ENCODE measurements at places on chromosomes 7 and 10.

DNA sequence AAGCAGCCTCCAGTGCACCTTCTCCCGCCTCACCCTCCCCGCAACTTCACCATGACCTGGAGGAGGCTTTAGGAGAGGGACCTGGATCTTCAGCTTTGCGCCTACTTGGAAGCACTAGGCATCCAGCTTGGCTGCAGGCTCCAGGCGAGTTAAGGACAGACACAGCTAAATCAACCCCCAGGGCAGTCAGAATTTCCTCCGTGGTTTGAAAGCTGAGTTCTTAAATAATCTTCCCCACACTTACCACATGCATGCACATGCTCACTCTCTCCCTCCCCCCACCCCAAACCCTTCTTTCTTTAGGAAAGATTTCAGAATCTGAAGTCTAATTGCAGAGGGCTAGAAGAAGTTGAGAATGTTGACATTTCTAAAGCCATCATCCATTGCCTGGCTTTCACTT, 36.7 kb upstream of the LRRC4 start:
- DNase-seq, result no peak

GRCh38 chr7:40848541-40849221, 713.9 kb downstream of the SUGCT start:
- no peak for DNase-seq

DNA sequence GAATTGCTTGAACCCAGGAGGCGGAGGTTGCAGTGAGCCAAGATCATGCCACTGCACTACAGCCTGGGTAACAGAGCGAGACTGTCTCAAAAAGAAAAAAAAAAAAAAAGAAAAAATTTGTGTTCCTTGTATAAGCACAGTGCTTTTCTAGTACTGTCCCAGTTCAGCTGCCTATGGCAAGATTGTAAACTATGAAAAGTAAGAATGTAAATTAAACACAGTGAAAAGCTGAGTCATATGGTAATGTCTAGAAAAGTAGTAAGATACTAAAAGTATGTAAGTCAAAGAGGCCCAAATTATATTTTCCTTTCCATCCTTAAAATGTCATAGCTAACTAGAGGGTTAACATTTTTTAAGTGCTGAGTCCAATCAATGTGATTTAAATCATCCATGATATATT, 42.8 kb downstream of the RBM20 start:
- no peak for DNase-seq

GRCh38 chr10:11236234-11236633, 218.6 kb downstream of the CELF2 start:
- DNase-seq, result no peak

GRCh38 chr7:153381275-153382040, 621.9 kb downstream of the ACTR3B start:
- DNase-seq, result peak; percentile 15

DNA sequence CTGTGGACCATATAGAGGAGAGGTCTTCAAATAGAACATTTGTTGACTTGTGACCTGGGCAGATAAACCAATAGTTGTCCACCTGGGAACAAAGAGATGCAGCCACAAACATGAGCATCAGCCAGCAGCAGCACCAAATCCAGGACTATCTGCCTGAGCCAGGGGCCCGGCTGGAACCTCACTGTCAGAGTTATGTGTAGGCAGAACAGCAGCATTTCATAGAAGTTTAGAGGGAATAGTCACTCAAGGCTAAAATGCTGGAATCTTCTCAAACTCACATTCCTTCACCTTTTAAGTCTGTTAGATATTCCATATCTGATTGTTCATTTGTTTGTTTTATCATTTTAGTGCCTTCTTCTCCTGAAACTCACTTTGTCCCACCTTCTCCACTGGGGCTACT, 72.2 kb upstream of the IL6 start:
- DNase-seq, result no peak

Measured in COLO829 (cell line).